ENCODE measurements at places on chromosomes 7 and 10.

GRCh38 chr7:115086146-115086841 is 164.4 kb downstream of the MDFIC start:
- DNase-seq: no peak

DNA sequence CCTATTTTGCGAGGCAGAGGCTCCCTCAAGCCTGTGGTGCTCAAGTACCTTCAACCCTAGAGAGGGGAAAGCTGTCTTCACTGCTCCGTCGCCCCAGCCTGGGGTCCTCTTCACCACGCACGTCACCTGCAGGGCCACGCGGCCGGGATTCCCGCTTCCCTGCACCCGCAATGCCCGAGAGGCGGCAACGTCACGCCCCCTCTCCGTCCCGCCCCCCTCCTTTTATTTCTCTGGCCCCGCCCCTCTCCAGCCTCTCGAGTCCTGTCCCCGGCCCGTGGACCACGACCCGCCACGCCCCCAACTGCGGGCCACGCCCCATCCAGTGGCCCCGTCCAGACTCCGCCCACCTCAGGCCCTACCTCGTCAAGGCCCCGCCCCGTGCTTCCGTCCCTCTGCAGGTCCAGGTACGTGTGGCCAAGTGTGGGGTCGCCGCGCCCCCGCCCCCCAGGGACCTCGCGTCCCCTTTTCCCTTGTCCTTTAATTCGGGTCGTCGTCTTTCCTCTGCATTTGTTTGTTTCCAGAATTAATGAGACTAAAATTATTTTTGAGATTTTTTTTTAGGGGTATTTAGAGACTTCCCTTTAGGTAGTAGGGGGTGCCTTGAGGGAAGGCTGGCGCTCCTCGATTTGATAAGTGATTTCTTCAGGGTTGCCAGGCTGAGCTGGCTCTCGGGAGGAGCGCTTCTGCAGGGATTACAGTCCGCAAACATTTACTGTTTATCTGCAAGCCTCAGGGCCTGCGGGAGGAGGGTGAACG is 69.8 kb upstream of the BAIAP2L1 start:
- DNase-seq: no peak

GRCh38 chr7:91329571-91329970 is 65.3 kb downstream of the FZD1 start:
- no peak for DNase-seq

GRCh38 chr10:8403711-8404371 is 349.4 kb downstream of the GATA3 start:
- no peak for DNase-seq

DNA sequence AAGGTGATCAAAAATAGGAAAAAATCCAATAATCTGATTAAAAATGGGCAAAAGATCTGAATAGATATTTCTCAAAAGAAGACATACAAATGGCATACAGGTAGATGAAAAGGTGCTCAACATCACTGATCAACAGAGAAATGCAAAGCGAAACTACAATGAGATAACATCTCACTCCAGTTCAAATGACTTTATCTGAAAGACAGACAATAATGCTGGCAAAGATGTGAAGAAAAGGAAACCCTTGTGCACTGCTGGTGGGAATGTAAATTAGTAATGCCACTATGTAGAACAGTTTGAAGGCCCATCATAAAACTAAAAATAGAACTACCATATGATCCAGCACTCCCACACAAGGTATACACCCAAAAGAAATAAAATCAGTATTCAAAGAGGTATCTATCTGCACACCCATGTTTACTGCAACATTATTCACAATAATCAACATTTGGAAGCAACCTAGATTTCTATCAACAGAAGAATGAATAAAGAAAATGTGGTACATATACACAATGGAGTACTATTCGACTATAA is 85.0 kb downstream of the LRRN3 start:
- DNase-seq: no peak

- DNase-seq: no peak
Measured at GRCh38 chr10:28872587-28873165, 195.4 kb downstream of the BAMBI start.

DNA sequence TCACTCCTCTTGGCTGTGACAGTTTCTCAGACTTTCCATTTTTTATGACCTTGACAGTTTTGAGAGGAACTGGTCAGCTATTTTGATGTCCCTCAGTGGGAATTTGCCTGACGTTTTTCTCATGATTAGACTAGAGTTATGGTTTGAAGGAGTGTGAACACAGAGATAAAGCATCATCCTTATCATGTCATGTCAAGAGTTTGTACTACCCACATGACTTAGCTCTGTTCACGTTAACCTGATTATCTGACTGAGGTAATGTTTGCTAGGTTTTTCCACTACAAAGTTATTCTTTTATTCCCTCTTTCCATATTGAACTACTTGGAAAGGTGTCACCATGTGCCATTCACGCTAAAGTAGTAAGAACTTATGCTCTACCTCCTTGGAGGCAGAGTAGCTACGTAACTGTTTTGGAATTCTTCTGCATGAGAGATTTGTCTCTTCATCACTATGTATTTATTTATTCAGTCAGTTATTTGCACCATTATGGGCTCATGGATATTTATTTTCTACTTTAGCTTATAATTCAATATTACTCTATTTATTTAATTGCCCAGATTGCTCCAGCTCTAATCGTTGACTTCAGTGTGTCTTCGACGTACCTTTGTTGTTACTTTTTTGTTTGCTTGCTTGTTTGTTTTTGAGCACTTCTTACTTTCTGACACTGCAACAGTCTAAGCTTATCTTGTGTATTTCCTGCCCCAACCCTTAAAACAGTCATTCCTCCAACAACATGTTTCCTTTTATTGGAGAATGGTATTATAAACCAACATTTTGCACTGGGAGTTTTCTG is 50.4 kb downstream of the CPED1 start:
- DNase-seq: no peak

- peak; percentile 71 for DNase-seq
Measured at GRCh38 chr10:31083765-31084184, 52.1 kb upstream of the ZNF438 start.

DNA sequence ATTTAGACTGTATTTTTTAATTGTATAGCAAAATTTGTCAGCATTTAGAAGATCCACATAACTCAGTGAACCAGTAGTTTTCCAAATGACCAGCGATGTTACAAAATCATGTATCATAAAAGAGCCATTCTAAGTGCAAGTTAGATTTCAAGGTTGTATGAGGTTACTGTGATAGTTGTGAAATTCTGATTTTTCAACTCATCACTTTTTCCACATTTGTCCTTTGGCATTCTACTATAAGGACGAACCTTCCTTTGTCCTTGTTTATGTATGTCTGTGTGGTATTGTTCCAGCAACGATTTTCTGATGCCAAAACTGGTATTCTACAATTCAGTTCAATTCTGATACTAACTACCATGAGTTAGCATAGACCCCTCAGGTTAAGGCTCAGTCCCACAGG is 64.2 kb downstream of the TAX1BP1 start:
- DNase-seq: no peak

DNA sequence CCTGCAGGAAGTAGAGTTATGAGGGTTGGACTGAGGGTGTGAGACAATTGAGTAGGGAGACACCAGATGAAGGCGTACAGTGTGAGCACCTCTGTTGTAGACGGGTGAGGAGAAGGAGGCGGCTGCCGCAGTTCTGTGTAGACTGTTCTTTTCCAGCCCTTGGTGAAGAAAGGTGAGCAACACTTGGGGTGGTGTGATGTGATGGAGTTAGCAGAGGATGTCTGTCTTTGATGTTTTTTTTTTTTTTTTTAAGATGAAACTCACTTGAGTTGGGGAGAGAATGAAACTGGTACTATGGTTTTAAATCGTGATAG is 42.8 kb upstream of the RNF216 start:
- DNase-seq: peak; percentile 60

DNA sequence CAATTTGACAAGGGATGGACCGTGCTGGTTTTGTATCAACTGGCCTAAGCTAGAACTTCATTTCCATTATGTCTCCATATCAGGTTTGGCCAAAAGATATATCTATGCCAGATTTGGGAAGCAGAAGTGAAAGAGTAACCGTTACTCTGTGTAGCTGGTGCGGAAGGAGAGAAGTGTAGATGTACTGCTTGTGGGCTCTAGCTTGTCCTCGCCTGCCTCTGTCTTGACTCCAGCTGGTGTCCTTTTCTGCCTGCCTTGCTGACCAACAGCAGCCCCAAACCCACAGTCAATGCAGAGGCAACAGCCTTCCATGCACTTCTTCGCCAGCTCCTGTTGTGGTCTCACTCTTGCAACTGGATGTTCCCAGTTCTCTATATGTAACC is 128.5 kb downstream of the KIF20B start:
- DNase-seq: no peak

- DNase-seq: no peak
Measured at GRCh38 chr10:26323219-26323618, 106.6 kb downstream of the GAD2 start.

DNA sequence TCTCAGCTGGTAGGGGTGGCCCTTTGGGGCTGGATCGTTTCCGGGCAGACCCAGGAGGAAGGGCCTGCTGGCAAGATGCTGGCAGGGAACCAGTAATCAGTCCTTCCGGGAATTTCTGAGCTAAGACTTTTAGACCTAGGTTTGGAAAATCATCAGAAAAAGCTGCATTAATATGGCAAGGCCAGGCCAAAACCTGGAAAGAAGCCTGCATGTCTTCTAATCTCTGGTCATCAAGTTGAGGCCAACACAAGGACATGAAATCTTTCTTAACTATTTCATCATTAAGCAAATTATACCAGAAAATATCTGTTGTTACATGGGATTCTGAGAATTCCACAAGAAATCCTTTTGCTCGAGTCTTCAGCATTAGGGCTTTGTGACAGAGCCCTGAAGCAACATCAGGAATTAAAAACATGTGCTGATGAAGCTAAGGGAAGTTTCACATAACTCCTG is 19.9 kb downstream of the CPA1 start:
- DNase-seq: no peak

Data from CD4-positive, alpha-beta T cell treated with Interferon alpha-2 for 1 hour (primary cell).